NAMALWA (cell line): ENCODE measurements at places on chromosomes 4 and X.
A peak's percentile ranks its signal among the peaks of the same experiment; 100 is the strongest.

- no peak for DNase-seq
Measured at GRCh38 chrX:39456894-39457604, 640.7 kb downstream of the BCOR start.

DNA sequence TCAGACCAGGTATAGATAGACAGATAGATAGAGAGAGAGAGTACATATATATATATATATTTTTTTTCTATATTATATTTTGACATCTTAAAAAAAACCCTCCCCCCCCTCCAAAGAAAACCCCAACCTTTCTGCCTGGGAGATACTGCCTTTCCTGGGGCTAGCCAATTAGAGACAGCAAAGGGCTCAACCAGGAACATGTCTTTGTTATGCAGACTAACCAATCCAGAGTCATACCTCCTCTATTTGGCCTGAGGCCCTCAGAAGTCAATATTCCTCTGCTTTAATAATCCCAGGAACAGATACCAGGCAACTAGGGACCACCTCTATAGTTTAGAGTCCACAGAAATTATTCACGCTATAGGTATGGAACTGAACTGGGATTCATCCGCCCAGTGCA lies 135.6 kb upstream of the MAD2L1 start:
- DNase-seq = no peak

GRCh38 chr4:157558016-157558415 lies 337.5 kb downstream of the GRIA2 start:
- DNase-seq = no peak

DNA sequence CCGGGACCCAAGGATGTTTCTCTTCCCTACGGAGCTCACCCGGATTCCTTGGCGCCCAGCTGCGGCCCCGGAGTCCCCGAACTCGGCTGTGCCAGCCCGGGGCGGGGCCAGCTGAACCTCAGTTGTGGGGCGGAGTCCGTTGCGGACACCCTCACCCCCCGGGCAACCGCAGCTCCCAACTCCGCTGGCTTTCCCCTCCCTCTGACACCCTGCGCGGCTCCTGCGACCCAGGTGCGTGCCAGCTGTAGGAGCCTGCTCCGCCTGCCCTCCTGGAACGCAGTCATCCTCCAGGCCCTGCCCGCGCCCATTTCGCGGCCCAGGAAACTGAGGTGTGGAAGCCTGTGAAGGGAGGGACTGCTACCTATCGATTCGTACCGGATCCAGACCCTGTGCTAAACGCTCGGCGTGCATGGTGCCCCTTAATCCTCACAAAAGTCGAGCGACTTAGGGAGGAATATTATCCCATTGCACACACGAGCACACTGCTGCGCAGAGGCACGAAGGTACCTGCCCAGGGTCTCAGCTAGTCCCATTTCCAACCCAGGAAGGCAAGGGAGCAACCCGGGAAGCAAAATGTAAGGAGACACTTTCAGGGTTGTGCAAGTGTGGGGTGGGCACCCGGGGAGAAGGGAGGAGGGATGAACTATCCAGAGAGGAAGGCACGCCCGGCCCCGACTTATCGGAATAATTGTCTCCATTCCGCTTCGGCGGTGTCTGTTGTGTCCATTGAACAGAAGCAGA lies 12.3 kb downstream of the MSX1 start:
- DNase-seq = no peak

DNA sequence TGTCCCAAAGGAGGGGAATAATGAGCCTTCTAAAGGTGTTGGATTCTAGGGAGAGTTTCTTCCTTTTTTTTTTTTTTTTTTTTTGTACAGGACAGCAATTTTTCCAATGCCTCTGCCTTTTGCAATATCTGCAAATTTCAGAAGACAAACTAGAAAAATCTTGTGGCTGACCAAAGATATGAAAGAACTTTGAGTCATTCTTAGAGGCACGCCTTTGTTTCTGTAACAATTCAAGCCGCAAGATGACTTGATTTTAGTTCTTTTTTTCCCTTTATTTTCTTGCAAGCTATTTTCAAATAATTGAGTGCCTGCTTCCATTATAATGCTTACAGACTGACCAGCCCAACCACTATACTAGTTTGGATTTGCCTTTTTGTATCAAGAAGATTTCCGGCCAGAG lies 47.6 kb upstream of the UXT start:
- no peak for DNase-seq

- DNase-seq = no peak
Measured at GRCh38 chrX:45714866-45715265, 514.2 kb upstream of the DIPK2B start.

DNA sequence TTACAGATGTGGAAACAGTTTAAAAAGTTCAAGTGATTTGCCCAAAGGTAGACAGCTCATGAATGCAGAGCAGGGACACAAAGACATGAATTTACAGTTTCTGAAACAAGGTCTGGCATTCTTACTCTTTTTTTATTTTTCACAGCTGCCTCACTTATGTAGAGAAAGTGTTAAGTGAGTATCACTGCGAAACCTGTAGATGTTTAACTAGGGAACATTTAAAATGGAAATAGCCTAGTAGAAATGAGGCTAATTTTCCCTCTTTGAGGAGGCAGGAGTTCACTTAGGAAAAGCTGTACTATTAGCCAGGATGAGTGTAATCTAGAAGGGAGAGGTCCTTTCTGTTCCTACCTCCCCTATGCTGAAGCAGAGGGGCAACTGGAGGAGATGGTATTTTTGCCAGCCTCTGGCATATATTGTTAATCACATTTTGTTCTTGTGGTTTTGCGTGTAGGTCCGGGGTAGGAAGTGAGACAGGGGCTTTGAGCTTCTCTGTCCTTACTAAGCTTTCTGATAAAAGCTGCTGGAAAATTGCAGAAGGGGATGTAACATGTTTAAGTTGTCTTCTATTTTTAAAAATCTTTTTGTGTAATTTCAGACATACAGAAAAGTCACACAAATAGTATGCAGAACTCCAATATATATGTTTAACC lies 492.8 kb upstream of the NR3C2 start:
- DNase-seq = no peak

GRCh38 chr4:2331519-2332200 lies 69.8 kb upstream of the MXD4 start:
- no peak for DNase-seq

DNA sequence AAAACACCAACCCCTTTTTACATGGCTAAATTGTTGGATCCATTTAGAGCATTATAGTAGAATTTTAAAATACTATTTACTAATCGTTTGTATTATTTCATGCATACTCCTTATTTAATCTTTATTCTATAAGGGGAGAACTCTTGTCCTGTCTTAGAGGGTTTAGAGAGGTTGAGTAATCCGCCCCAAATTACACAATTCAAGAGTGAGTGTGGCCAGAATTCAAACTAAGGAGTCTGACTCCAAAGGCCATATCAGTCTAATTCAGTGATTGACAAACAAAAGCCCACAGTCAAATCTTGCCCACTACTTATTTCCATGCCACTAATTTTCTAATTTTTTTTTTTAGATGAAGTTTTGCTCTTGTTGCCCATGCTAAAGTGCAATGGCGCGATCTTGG lies 33.7 kb upstream of the NEIL3 start:
- DNase-seq = no peak

DNA sequence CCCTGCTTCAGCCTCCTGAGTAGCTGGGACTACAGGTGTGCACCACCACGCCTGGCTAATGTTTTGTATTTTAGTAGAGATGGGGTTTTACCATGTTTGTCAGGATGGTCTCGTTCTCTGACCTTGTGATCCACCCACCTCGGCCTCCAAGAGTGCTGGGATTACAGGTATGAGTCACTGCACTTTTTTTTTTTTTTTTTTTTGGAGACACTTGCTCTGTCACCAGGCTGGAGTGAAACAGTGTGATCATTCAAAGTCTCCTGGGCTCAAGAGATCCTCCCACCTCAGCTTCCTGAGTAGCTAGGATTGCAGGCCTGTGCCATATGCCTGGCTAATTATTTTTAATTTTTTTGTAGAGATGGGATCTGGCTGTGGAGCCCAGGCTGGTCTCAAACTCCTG lies 338.8 kb downstream of the PPP3CA start:
- DNase-seq = no peak

DNA sequence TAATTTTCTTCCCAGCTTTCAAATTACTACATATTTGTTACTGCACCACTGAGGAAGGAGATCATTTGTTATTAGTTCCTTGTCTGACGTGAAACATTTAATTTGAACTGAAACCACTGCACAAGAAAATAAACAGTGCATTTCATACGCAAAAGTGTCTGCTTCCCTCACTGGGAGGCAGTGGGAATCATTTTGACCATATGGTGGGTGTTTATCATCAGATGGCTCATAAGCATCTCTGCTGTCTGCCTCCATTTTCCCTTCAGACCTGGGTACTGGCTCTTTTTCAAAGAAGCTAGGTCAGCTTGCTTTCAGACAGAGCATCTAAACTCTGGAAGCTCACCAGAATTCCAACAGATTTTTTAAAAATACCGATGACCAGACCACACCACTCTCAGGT lies 135.2 kb downstream of the PCDH19 start:
- no peak for DNase-seq

GRCh38 chr4:112288455-112288854 lies 2.8 kb upstream of the TIFA start:
- peak; percentile 73 for DNase-seq

- no peak for DNase-seq
Measured at GRCh38 chr4:17258106-17258505, 253.8 kb downstream of the QDPR start.

DNA sequence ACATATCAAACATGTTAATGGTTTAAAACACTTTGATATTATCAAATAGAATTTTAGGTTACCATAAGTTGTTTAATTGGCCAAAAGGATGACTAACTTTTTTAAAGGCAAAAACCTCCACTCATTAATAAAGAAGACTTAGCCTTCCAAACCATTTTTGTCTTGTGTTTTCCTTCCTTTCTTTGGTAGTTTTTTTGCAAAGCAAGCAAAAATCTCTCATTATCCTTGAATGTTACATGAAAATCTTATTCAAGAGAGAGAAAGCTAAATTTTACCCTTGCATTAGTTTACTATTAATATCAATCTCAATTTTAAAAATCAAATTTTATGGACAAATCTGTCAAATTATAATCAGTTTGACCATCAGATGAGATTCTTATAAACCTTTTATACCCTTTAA lies 419.5 kb downstream of the SPIN4 start:
- no peak for DNase-seq

GRCh38 chrX:45771114-45771513 lies 570.4 kb upstream of the DIPK2B start:
- no peak for DNase-seq

GRCh38 chr4:33262824-33263223 lies 2542.7 kb downstream of the PCDH7 start:
- no peak for DNase-seq

GRCh38 chrX:47321823-47322371 lies 48.5 kb upstream of the ZNF157 start:
- no peak for DNase-seq

GRCh38 chr4:129371926-129372325 lies 276.0 kb downstream of the C4orf33 start:
- no peak for DNase-seq

- DNase-seq = no peak
Measured at GRCh38 chr4:122456231-122457116, at the start of gene IL2. Gene IL2 (minus strand): TSS chr4:122456725. CDS start chr4:122456440, 285 bp downstream.

GRCh38 chr4:152434011-152434410 lies 101.9 kb downstream of the FBXW7 start:
- peak; percentile 56 for DNase-seq

DNA sequence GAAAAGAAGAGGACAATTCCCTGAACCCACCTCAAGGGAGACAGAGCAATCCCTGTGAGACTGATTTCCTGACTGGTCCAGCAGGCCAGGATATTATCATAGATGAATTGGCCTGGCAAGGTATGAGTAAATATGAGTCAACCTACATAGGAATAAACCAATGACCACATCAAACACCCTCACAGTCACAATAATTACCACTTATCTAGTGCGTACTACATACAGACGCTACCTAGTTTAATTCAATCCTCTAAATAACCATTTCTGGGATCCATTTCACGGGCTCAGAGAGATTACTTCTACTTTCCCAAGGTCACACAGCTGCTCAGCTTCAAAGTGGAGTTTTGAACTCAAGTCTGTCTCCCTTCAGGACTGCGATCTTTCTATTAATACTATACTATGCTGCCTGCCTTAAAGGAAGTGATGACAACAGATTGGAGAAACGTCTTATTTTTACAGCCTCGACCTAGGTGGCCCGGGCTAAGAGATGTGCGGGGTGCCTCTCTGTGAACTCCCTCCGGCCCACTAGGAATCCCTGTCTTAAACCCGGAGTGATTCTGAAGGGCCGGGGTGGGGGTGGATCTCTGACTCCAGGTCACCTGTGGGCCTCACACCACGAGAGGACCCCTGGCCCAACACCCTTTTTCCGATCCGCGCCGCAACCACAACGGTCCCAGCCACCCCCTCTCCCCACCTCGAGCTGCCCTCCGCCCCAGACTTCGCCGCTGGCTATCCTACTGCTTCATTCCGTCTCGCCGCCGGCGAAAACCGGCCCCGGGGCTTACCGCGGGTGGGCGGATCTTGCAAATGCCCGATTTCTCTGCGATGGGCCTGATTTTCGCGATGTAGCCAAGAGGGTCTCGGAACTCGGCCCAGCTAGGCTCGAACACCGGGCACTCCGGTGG lies 800 bp downstream of the KDM5C start:
- peak; percentile 7 for DNase-seq

DNA sequence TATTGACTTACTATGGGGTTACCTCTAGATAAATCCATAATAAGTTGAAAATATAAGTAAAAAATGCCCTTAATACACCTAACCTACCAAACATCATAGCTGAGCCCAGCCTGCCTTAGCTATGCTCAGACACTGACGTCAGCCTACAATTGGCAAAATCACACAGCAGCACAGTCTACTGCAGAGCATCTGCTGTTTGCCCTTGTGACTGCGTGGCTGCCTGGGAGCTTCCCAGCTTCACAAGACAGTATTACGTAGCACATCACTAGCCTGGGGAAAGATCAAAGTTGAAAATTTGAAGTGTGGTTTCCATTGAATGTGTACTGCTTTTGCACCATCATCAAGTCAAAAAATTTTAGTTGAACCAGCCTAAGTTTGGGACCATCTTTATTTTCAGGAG lies 8.8 kb downstream of the HTT-AS start:
- no peak for DNase-seq

DNA sequence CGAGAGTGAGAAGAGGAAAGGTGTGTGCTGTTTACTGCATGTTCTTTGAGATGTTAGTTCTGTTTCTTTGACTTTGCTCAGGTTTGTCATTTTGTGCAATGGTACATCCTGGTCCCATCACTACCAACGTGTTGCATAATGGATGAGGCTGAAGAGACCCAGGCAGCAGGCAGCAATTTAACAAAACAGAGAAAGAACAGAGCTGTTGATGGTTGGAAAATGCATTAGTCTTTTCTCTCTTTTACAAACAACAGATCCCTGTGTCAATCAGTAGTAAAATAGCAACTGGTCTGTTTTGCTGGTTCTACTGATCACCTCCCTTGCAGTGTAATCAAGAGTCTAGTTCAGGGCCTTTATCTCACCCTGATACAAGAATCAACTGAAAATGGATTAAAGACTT lies 64.8 kb upstream of the LIMCH1 start:
- no peak for DNase-seq

GRCh38 chr4:86594559-86595425 lies 677 bp downstream of the PTPN13 start:
- DNase-seq = no peak

GRCh38 chrX:13702111-13702789 lies 13.3 kb downstream of the RAB9A start:
- DNase-seq = no peak

- DNase-seq = no peak
Measured at GRCh38 chr4:182764137-182764536, 153.0 kb downstream of the DCTD start.
